ENCODE measurements at places on chromosomes 4 and X. TPM values are rescaled to one million over a fixed set of nuclear protein-coding genes. Genes with fewer than 3 reads are reported as not detected.

Gene MAGEC3
- not detected for total RNA-seq

Gene CRMP1
- under 0.01 TPM for total RNA-seq

Gene OPRPN
- total RNA-seq: not detected

Gene NUDT10
- 1.3 TPM for total RNA-seq

Gene ADH1A
- total RNA-seq: not detected

Gene FGB
- not detected for total RNA-seq

Data from fibroblast of villous mesenchyme (primary cell).